ENCODE measurements at places on chromosomes 5 and 9.
A peak's percentile ranks its signal among the peaks of the same experiment; 100 is the strongest.

DNA sequence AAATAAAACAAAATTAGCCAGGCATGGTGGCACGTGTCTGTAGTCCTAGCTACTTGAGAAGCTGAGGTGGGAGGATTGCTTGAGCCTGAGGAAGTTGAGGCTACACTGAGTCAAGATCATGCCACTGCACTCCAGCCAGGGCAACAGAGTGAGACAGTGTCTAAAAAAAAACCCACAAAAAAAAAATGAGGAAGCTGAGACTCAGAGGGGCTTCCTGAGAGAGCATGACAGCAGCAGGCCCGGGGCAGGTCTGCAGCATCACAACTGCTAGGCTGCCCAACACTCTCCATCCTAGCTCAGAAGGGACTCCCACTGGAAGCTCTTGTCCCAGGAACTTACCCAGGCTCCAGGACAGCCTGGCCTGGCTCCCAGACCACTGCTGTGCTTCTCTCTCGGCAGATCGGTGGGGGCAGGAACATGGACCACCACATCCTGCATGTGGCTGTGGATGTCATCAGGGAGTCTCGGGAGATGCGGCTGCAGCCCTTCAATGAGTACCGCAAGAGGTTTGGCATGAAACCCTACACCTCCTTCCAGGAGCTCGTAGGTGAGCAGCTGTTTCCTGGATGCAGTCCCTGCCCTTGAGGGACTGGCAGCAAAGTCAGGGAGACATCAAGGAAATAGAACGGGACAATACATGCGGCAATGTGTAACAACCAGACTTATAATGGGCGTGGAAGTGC lies 19.1 kb downstream of the PTGS1 start:
- DNase-seq: peak; percentile 94

- DNase-seq: no peak
Measured at GRCh38 chr5:36089989-36090388, 23.3 kb upstream of the UGT3A2 start.

DNA sequence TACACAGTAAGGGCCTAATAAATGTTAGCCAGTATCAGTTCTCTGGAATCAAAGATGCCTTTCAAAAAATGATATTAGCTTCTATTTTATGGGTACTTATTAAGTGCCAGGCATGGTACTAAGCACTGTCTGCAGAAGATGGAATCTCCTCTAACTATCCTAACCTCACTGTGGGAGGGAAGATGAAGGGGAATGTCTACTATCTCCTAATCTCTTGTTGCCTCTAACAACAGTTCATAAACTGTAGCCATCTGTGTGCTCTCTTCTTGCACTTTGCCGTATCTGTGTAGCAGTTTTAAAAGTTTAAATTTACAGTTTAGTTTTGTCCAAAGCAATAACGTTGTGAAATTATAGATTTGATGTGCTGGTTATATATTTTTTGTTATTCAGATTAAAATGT lies 99.6 kb upstream of the CCDC112 start:
- DNase-seq: no peak

DNA sequence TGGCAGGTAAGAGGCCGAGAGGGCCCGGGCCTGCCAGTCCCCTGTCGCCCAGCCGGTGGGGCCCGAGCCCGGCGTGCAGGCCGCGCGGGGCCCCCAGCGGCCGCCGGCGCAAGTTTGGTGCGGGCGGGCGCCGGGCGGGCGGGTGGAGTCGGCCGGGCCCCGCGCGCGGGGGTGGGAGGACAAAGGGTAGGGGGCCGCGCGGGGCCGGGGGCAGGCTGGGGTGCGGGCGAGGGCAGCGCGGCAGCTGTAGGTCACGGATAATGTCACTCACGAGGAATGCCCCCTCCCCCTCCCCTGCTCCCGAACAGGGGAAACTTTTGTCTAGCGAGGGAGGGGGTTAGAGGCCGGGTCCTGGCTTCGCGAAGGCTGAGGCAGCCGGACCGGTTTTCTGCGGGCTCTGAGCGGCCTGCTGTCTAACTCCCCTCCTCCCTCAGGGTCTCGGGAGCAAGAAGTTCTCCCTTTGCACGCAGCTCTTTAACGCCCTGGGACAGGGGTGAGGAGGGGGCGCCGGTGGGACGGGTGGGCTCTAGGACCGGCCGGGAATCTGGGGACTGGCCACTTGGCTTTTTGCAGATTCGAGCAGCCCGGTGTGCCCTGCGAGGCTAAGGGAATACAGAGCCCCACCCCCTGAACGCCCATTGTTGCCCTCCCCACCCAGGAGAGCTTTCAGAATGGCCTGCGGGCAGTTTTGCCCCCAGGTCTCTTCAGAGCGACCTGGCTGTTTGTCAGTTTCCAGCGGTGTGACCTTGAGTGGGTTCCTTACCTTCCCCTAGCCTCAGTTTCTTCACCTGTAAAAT lies 21.3 kb upstream of the NDST1 start:
- peak; percentile 31 for DNase-seq

DNA sequence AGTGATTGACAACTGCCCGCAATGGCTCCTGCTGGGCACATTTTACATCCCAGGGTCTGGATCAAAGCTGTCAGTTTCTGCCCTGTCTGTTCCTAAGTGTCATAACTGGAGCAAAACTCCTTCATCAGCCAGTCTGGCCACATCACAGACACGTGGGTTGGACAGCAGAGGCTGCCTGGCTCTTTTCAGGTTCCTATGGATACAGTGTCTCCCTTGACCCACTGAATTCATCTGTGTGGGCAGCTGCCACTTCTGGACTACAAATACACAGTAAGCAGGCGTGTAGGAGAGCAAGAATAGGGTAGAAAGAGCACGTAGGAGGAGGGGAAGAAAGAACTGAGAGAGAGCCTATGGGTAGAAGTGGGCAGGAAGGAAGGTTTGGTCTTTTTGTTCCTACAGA lies 238.0 kb downstream of the ENC1 start:
- peak; percentile 49 for DNase-seq

DNA sequence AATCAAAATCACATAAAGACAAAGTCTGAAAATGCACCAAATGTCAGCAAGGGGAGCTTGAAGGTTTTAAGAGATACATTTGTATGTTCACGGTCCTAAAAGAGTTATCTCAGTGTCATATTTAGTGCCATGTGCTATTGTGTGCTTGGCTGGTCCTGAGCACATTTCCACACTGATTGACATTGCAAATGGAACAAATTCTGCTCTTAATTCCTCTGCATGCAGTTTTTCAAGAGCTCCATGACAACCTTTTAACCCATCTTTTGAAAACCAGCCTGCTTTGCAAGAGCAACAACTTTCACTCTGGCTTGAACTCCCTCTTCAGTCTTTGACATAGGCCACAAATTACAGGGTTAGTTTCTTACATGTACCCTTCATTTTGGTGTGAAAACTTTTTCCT lies 175.4 kb upstream of the ACTBL2 start:
- DNase-seq: no peak

- no peak for DNase-seq
Measured at GRCh38 chr5:94944160-94944559, 325.7 kb downstream of the SLF1 start.

DNA sequence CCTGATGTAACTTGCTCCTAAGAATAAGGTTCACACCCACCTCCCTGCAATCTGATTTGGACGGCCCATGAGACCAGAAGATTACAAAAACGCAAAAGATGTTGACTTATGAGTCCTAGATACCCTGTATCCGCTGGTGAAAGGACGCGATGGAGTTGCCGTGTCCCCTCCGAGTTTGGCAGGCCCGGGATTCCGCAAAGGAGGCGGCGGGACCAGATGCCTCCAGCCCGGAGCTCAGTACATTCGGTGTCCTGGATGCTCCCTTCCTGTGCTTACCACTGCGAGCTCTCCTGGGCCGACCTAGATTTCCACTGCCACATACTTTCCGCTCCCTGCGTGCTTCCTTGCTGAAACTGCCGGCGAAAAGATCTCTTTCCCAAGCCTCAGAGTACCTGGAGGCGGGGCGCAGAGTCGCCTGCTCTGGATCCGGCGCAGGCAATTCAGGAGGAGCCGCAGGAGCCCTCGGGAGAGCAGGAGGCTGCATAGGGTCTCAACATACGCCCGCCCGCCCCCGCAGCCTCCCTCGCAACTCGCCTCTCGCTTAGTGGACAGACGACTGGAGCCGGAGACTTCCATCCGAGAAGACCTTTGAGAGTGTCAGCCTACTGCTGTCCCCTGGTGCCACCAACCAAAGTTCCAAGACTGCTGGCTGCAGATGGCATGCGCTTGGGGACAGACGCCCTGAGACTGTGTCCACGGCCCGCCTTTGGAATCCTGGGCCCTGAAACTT lies 39.8 kb downstream of the ANXA2R start:
- no peak for DNase-seq

DNA sequence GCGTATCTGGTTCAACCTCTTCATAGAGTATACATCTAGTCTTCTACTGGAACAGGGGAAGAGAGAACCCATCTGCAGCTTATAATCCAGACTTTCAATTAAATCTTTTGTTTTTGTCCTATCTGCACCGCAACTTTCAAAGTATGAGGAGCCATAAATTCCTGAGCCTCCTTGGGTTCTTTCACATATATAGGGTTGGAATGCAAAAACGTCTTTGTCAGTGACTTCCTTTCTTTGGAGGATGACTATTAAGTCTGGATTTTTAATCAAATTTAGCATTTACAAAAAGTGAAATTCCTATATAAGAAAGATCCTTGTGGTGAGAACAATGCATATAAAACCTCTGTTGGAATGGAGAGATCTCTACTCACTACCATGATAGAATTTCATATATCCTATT lies 370.8 kb downstream of the TMEM38B start:
- DNase-seq: no peak

- no peak for DNase-seq
Measured at GRCh38 chr5:137636099-137636498, 99.8 kb downstream of the KLHL3 start.

DNA sequence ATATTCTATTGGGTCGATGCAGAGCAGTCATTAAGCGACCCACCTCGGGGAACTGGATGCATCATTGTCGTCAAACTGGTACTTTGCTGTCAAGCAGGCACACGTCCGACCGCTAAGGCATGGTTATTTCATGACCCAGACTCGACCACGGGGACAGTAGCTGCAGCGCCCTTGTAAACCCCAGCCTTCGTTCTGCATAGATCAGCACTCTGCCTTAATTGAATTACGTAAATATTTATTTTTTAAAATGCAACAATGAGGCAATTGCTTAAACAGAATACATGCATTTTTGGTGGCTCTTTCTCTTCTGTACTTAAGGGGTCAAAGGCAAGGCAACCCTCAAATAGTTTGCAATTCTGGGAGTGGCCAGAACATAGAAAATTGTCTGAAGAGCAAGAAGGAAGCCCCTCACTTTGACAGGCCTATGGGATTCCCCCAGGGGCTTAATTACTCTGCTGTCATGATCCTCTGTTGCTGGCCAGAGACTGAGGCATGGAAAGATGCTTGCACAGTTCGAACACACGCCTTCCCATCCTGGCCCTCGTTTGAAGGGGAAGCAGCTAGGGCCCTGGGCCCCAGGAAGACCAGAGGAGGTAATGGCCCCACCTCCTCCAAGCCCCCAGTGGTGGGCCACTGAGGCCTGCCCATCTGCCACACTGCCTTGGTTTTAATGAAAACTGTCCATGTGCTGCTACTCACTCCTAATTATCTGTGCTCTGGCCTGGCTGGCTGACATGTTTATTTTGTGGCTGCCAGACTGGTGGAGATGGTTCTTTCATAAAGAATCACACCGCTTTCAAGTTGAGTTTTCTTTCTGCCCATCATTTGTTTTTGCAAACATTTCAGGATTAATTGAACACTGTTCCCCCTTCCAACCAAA lies 169.7 kb upstream of the MAST4 start:
- DNase-seq: no peak

- no peak for DNase-seq
Measured at GRCh38 chr5:36613241-36613640, 6.8 kb downstream of the SLC1A3 start.
